ENCODE measurements at places on chromosomes 12 and 14. TPM values are rescaled to one million over a fixed set of nuclear protein-coding genes. Genes with fewer than 3 reads are reported as not detected.

The RGS6 gene
- not detected for total RNA-seq

DNA sequence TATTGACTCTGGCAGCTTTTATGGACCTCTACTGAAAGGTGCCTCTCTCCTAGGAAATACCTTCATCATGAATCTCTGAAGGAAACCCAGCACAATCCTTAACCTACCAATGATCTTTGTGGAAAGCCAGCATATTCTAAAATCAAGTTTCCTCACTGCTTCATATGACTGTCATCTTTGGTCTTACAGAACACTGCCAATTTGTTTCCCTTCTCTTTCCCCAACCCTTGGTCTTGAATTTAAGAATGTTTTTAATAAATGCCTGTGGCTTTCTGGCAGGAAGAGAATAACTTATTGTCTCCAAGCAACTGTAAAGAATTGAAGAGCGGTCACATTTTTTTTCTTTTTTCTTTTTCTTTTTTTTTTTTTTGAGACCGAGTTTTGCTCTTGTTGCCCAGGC lies 427.6 kb downstream of the IPO8 start:
- no peaks in the 10 kb centered on the region for H3K27me3 ChIP-seq
- H3K4me3 ChIP-seq, result no peak overlapping the region
- H3K36me3 ChIP-seq, result no peaks in the 10 kb centered on the region
- no peaks in the 10 kb centered on the region for H3K4me1 ChIP-seq

DNA sequence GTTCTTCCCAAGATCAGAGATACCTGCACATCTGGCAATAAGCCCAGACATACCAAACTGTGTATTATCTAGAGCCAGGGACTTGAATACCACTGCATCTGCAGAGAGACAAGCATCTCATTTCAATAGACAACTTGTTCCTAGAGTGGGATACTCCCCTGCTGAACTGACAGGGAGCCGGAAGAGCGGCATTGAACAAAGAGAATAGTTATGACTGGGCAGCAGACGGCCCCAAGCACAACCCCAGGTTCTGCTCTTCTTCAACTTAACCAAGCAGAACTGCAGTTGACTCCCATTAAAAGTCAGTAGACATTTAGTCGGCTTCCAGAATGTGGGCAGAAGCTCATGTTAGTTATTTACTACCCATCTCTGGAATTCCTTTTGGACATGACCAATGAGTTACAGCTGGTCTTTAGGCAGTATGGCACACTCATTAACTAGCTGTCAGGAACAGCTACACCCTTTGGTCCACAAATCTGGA lies 112.9 kb downstream of the HMGA2 start:
- H3K4me3 ChIP-seq, result no peak overlapping the region
- H3K36me3 ChIP-seq, result no peaks in the 10 kb centered on the region
- peaks cover 5% of the 10 kb centered on the region for H3K27me3 ChIP-seq
- no peak for DNase-seq

DNA sequence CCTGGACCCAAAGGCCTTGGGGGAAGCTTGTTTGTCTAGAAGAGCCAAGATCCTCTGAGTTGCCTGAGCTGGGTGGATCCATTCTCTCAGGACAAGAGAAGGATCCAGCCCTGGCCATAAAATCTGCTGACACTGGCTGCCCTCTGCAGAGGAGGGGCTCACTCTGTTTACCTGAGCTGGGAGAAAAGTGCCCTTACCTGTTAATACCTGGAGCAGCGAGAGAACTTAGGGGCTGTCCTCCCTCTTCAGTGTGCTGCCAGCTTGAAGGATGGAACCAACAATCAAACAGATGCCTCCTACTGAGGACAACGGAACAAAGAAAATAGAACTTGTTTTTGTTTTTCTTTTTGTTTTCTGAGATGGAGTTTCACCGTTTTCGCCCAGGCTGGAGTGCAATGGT lies 7.3 kb upstream of the KRT7 start:
- H3K4me1 ChIP-seq, result peaks cover 15% of the 10 kb centered on the region
- DNase-seq, result no peak

GRCh38 chr14:77084985-77085384 lies 13.1 kb upstream of the CIPC start:
- H3K27ac ChIP-seq, result no peak overlapping the region
- H3K36me3 ChIP-seq, result no peaks in the 10 kb centered on the region
- H3K27me3 ChIP-seq, result no peaks in the 10 kb centered on the region
- no peak for DNase-seq
- H3K4me3 ChIP-seq, result no peak overlapping the region
